Motor neuron (in vitro differentiated cells): ENCODE measurements at places on chromosomes 12 and 14. TPM values are rescaled to one million over a fixed set of nuclear protein-coding genes. Genes with fewer than 3 reads are reported as not detected.

GRCh38 chr12:104802208-104802607 lies 155.9 kb downstream of the SLC41A2 start:
- no peak for ATAC-seq

The TAS2R30 gene
- total RNA-seq, result 4.1 and 4.8 TPM in 2 replicates

DNA sequence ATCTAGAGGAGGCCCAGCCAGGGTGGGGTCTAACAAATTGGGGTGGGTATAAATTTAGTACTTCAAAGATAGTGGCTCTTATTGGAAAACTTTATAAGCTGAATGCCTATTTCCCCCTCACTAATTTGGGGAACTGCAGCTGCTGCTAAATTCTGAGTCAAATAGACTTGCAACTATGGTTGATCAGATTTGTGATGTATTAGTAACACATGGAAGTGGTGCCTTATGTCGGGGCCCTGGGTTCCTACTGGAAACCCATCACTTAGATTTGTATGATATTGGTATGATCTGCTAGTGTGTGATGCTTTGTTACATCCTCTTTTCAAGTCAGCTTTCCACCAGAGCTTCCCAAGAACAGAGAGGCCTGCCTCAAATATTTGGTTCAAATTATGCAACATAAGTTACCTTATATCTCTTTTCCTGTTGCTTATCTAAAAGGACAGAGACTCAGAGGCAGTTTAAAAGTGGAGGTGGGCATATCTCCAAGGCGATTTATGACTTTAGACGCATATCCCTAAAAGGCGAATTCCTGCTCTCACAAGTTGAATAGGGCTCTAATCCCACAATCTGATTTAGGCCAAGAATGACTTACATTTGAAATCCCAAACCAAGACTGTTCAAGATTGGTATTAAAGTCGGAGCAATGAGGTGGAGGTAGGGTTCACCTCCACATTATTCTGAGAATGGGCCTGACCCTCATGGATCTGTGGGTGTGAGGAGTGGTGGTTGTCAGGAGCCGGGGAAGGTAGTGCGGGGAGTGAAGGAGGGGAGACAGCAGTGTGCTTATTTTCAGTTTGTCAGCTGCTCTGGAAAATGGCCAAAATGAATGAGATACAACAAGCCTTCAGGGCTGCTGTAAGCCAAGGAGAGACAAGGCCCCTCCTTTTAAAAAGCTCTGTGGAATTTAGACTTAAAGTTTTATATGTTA lies 425.8 kb downstream of the RAD51B start:
- ATAC-seq, result no peak

The MDGA2 gene
- total RNA-seq, result 11.7 and 12.8 TPM in 2 replicates

The CPM gene
- 28.9 and 38.4 TPM in 2 replicates for total RNA-seq

The TSHR gene
- total RNA-seq, result 0.27 and 0.41 TPM in 2 replicates

DNA sequence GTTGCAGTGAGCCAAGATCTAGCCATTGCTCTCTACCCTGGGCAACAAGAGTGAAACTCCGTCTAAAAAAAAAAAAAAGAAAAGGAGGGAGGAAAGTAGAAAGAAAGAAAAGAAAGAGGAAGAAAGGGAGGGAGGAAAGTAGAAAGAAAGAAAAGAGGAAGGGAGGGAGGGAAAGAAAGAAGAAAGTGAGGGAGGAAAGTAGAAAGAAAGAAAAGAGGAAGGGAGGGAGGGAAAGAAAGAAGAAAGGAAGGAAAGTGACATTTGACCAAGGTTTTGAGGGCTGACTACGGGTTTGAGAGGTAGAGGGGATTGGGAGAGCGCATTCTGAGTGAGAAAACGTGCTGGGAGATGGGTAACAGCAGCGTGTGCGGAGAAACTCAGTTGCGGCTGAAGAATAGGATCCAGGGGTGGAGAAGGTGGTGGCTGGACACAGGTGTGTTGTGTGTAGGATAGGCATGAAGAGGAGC lies 521 bp upstream of the PAPLN start:
- ATAC-seq, result no peak

GRCh38 chr14:58944343-58944967 lies 244.0 kb upstream of the DAAM1 start:
- peak; percentile 100 for ATAC-seq

DNA sequence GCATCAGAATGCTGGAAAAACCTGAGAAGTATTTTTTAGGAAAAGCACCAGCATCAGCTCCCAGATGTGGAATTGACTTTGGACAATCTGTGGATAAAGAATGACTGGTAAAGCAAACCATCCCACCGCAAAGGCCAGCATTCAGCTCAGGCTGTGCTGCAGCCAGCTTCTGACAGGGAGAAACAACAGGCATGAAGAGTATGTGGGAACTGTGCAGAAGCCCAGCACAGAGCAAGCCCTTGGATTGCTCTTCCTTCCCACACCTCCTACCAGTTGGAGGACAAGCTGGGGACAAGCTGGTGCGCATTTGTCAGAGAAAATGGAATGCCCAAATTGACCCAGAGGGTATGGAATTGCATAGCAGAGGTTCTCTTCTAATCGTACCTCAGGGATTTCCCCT lies 228.1 kb downstream of the ANO2 start:
- no peak for ATAC-seq

GRCh38 chr12:84408936-84409335 lies 503.7 kb downstream of the SLC6A15 start:
- no peak for ATAC-seq

- ATAC-seq, result no peak
These were observed 44.1 kb downstream of the ETV6 start for GRCh38 chr12:11693601-11694000.
